Stimulated activated CD4-positive, alpha-beta T cell treated with anti-CD3 and anti-CD28 coated beads, Interleukin-4, amount 100 ng/mL, for 48 hours (primary cell): ENCODE measurements at places on chromosomes 2 and 18.
A peak's percentile ranks its signal among the peaks of the same experiment; 100 is the strongest.

- no peak for DNase-seq
These were observed 40.9 kb downstream of the SCTR start for GRCh38 chr2:119483395-119483753.

DNA sequence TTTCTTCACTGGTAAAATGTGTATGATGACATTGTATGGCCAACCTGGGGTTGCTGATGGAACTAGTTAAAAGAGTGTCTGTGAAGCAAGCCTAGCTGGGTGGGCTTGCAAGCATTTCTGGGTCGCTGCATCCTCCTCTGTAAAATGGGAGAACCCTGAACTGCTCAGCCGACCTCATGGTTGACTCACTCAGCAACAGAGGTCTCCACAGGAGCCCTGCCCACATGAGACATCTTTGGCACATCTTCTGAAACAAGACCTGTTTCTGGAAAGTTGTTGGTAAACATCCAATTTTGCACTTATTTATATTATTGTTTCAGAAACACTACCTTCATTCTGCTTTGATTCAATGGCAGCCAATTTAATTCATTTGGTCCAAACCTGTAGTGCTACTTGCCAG lies 52.6 kb downstream of the BCL11A start:
- no peak for DNase-seq

GRCh38 chr2:79982445-79982844 lies 322.1 kb downstream of the LRRTM1 start:
- no peak for DNase-seq

DNA sequence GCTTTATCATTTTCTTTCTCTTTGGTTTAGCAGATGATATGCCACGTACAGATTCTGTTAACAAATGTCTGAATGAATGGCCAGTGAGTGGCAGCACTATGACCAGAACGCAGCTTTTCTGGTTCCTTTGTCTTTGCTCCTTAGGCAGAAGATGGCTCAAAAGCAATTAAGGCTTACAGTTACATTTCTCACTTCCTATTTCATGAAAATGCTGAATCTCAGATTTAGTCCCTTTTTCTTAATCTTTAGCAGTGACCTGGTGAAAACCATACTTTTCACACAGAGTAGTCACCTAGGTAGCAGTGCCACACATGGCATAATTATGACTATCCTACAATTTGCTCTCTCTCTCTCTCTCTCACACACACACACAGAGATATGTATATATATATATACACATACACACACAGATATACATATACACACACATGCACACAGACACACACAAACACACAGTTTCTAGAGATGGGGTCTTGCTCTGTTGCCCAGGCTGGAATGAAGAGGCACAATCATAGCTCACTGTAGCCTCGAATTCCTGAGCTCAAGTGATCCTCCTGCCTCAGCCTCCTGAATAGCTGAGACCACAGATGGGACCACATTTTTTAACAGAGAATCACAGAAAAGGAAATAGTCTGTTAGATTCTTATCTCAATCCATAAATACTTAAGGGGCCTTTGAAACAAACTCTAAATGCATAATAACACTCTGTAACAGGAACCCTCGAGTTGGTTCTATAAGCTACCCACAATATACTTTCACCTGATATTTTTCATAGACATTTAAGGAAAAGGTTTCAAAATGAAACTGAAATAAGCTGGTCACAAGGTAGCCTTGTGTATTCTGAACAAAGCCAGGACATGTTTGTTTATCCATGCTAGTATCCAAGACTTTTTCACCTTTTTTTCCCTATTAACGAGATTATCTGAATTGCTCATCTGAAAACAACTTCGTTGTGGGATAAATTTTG lies 11.6 kb downstream of the PDE6D start:
- no peak for DNase-seq

- DNase-seq = no peak
These were observed 389.4 kb downstream of the CDH2 start for GRCh38 chr18:27787547-27787946.

DNA sequence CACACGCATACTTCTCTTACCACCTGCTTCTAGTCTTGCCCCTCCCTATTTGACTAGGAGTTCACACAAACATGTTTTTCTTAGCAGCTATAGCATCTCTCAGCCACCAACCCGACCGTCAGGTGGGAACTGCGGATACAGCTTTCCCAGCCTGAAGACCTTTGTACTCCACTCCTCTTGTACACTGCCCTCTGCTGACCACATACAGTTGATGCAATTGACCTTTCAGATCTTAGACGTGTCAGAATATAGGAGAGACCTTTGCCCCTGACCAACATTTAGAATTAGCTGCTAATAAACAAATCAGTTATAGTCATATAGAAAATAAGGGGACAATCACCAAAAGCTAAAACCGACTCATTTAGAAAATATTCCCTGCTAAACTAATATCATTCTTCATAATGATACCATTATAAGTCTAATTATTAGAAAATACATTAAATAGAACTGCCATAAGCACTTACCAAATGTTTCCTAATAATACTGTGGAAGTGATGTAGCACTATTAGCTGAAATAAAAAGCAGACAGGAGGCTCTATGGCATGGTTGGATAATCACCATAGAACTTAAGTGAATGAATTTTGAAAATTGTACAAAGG lies 208.4 kb downstream of the RAD51AP2 start:
- DNase-seq = no peak

DNA sequence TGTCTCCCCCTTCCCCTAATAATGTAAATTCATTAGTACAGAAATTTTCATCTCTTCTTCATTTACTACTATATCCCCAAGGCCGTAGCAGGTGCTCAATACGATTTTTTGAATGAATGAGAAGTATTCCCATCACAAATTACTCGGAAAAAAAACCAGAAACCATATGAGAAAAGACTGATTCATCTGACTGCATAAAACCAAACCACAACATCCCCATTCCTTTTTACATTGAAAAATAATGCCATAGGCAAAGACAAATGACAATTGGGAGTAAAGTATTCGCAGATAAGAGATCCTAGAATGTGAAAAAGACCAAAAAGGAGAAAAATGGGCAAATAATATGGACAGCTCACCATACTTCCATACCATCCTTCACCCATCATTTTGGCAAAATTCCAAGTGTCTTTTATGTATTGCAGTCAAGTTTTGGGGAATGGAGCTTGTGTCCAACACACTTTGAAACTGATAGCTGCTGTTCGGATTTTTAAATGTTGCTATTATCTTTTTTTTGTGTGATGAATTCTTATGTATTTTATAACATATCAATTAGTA lies 1.5 kb downstream of the ZC3H8 start:
- DNase-seq = no peak

DNA sequence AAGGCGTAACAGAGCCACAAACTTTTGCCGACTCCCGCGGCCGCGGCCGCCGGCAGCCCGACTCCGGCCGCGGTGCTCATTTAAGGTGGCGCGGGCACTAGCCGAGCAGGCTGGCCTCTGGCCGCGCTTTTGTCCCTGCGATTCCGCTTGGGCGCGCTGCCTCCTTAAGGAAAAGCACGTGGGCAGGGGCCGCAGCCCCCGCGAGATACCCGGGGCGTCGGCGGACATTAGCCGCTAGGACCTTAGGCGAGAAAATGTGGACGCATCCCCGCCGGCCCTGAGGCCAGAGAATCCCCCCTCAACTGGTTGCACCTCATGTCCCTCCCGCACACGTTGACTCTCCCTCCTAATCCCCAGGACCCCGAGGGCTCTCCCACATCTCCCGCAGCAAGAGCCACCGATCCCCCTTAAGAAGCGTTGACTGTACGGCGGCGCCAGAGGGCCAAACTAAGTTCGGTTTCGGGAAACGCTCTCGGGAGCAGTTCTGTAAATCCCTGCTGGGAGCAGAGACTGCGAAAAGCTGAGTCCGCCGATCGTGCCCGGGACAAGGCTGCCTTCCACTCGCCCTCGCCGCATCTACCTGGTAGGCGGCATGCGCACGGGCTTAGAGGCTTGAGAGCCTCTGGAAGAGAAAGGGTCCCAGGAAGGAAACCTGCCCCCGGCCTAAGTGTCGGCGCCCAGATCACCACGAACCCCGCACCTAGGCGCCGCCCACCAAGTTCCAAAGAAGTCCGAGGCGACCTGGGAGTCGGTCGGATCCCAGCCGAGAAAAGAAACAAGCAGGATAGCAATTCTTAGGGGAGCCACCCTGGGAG lies 1.8 kb upstream of the SATB2 start:
- peak; percentile 55 for DNase-seq

DNA sequence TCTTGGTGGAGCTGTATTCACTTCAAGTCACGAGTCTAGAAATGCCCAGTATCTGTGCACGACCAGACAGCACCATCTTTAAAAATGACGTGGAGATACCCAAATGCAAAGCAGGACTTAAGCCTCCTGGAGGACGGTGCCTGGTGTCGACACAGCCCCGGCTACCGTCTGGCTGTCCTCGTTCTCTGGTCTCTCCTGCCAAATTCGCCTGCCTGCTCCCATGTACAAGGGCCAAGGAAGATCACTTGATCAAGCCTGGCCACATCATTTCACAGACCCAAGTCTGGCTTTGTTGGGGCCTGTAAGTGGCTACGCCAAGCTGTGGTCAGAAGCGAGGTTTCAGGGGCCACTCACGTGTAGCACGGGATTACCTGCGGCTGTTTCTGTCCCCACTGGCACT lies 9.4 kb downstream of the ODC1 start:
- DNase-seq = no peak

DNA sequence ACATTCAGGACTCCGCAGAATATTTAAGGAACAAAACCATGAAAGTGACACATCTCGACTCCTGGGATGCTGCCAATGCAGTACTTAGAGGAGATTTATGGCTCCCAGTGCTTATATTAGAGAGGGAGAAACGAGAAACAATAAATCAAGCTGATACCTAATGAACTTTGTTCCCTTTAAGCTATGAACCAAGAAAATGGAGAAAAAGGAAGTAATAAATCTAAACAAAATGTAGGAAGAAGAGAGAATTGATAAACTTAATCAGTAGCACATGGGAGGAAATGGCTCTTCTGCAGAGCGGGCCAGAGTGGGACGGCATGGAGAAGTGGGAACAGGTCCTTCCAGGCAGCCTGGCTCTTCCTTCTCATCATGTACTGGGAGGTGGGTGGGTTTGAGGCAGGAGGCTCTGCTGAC lies 42.7 kb downstream of the NPPC start:
- DNase-seq = no peak

- no peak for DNase-seq
These were observed 485.4 kb downstream of the PARD3B start for GRCh38 chr2:205030695-205031094.

GRCh38 chr2:168565512-168565911 lies 109.4 kb downstream of the CERS6 start:
- DNase-seq = no peak

- DNase-seq = no peak
These were observed 25.1 kb downstream of the DNPEP start for GRCh38 chr2:219362524-219363164.

- DNase-seq = no peak
These were observed 9.2 kb downstream of the HS6ST1 start for GRCh38 chr2:128309280-128310093.

DNA sequence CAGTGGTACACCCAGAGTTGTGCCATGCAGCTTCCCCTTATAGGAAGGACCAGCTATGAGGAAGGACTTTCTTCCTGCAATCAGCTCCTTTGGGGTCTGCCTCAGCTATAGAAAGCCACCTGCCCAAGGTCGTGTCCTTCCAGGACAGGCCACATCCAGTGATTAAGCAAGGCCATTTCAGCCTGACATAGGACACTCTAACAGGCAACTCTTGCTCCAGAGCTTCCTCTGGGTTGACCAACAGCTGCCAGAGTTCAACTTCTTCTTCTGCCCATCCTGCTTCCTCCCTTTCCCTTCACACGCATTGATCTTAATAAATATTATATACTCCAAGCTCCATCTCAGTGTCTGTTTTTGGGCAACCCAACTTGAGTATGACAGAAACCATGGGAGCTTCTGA lies 12.8 kb downstream of the LRP2 start:
- no peak for DNase-seq

- no peak for DNase-seq
These were observed 6.7 kb upstream of the CERS6 start for GRCh38 chr2:168449419-168449818.

GRCh38 chr2:86238354-86238753 lies 39.1 kb downstream of the MRPL35 start:
- peak; percentile 19 for DNase-seq

GRCh38 chr2:27323596-27324285 lies 844 bp upstream of the MPV17 start:
- DNase-seq = no peak

DNA sequence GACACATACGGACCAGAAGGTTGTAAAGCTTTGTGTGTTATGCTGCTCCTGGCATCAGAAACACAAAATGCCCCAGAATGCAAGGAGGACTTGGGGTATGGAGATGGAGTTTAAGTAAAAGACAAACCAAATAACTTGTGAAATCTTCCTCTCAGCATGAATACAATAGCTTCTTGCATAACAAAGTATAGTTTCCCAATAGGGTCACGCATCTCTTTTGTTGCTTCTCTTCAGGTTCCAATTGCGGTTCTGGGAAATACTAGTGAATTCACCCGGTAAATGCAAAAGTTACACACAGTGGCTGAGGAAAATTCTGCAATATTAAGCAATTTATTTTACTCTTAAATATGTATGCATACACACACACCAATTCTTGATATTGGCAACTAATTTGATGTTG lies 339.2 kb upstream of the EPHA4 start:
- DNase-seq = no peak
